ENCODE measurements at places on chromosomes 16 and 17. TPM values are rescaled to one million over a fixed set of nuclear protein-coding genes. Genes with fewer than 3 reads are reported as not detected.

- DNase-seq: peak; percentile 77
Observed at GRCh38 chr17:49227436-49228261, 2.9 kb downstream of the PHOSPHO1 start.

MPV17L gene
- total RNA-seq: 13.9 TPM

DNA sequence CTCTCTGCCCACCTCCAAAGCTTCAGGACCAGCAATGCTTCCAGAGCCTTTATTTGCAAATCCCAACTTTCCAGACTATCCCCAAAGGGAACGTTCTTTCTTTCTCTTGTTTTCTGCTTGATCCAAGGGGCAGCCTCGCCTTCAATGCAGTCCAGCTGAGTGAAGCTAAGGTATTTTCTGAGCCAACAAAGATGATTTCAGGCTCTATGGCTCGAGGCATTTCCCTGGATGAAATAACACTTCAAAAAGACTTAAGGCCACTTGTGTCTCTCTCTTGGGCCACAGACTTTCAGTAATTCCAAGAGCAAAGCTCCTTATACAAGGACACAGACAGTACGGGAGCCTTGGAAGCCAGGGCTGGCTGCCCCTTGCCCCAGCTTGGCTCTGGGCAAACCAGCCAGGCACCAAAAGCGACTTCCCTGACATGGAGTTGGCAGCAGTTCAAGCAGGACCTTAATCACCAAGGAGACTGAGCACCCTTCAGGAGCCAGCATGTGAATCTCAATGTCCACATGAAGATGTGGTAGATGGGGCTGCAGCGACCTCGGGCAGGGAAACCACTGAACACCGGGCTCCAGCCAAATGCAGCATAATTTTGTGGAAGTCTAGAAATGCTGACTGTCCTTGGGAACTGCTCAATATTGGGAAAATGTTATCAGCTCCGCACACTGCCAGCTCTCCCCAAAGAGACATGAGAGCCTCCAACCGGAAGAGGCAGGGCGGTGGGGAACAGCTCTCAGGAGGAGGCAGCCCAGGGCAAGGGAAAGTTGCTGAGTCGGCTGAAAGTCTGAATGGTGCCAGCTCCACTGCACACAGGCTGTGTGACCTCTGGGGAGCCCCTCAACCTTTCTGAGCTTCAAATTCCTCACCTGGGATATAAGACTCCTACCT, 39.0 kb downstream of the TK2 start:
- no peak for DNase-seq

- no peak for DNase-seq
Observed at GRCh38 chr17:16930571-16931317, 41.2 kb downstream of the TNFRSF13B start.

- DNase-seq: peak; percentile 36
Observed at GRCh38 chr16:58197314-58198012, 443 bp downstream of the CSNK2A2 start.

DNA sequence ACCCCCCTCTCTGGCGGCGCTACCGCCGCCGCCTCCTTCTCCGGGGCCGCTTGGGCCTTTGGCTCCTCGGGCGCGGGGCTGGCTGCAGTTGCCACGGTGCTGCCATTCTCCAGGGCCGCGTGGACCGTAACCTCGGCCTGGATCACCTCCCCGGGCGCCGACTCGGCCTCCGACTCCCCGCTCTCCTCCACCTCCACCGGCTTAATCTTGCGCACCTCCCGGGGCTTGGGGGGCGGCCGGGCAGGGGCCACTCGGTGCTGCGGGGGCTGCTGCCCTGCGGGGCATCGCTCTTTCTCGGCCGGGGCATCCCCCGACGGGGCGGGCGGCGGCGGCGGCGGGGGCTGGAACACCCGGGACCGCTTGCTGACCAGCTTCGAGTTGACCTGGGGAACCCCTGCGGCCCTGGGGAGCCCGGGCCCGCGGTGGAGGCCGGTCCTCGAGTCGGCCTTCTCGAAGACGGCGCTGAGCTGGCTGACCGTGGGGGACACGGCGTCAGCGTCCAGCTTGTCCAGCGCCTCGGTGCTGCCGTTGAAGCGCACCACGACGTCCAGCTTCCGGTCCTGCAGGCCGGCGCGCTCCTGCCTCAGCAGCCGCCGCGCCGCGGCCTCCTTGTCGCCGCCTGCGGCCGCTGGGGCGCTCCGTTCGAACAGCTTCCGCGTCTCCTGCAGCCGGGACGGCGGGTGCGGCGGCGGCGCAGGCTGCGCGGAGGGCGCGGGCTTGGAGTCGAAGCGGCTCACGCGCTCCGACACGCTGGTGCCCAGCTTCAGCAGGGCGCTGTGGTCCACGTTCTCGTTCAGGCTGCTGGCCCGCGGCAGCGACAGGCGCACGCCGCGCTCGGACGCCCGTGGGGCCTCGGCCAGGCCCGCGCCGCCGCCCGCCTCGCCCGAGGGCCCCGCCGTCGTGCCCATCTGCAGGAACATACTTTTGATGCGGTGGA, 792 bp downstream of the PPP1R9B start:
- DNase-seq: no peak

DNA sequence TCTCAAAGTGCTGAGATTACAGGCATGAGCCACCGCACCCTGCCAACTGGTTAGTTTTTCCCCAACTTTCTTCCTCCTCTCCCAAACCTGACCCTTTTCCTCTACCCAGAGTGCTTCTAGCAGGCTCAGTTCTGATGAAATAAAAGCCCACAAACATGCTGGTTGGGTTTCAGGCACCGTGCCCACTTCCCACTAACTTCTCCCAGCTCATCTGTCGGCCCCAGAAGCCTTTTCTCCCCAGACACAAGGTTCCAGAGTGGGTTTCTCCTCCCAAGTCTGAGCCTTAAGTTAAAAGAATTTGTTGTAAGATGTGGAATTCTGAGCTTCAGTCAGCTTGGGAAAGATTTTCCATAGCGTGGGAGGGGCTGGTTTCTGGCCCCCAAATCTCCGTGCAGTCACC, 11.5 kb upstream of the SCN4A start:
- DNase-seq: no peak

DNA sequence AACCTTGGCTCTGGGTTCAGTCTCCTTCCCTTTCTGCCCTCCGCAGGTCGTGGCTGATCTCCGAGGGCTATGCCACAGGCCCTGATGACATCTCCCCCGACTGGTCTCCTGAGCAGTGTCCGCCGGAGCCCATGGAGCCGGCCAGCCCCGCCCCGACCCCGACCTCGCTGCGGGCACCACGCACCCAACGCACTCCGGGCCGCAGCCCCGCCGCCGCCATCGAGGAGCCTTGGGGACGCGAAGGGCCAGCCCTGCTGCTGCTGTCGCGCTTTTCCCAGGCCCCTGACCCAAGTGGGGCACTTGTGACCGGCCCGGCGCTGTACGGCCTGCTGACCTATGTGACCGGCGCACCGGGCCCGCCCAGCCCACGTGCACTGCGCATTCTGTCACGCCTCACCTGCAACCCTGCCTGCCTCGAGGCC, 5.1 kb downstream of the ARMC5 start:
- no peak for DNase-seq

- DNase-seq: no peak
Observed at GRCh38 chr17:44602390-44602789, 45.1 kb downstream of the FZD2 start.

DNA sequence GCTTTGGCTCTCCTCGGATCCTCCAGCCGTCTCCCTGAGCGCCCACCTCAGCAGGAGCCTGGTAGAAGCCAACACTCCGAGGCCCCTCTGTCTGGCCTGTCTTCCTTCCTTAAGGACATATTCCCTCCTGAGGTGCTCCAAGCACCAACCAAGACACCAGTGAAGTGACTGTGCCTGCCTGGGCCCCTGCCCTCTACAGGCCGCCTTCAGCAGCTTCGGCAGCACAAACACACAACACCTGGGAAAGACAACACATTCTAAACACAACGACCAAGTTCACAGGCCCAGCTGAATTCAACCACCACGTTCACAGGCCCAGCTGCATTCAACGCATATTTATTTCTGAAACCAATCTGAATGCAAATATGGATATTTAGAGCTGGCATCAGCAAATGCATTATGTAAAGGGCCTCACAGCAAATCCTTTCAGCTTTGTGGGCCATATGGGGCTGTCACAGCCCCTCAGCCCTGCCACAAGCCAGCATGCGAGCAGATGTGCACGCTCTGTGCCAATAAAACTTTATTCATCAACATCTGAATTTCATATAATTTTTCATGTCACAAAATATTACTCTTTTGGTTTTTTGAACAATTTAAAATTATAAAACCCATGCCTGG, 12.2 kb downstream of the GALNS start:
- peak; percentile 38 for DNase-seq

- no peak for DNase-seq
Observed at GRCh38 chr16:89704281-89704680, 2.8 kb upstream of the SPATA2L start.

- no peak for DNase-seq
Observed at GRCh38 chr17:66468241-66469087, 166.1 kb downstream of the PRKCA start.

MMD gene
- 293 TPM for total RNA-seq

DNA sequence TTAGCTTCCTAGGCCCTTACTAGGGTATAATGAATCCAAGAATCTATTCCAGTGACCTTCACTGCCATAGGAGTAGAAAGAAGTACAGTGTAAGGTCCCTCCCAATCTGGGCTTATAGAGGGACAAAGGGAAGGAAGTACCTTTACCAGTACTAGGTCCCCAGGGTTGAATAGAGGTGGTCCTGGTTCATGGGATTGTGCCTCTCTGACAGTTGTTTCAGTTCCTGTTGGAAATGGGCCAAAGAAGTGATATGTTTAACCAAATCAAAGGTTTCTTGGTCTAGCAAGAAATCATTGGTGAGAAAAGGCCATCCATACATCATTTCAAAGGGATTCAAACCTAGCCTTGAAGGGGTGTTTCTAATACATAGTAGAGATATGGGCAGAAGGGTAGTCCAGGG, 16.0 kb upstream of the ZNHIT3 start:
- DNase-seq: no peak

ASB16 gene
- not detected for total RNA-seq

SULT1A3 gene
- total RNA-seq: 5.3 TPM

- no peak for DNase-seq
Observed at GRCh38 chr16:89658221-89658879, 714 bp downstream of the SPATA33 start.

GRCh38 chr17:72730077-72730476, 362.4 kb downstream of the SLC39A11 start:
- DNase-seq: no peak

GRCh38 chr17:40490289-40490853, 11.1 kb downstream of the TNS4 start:
- DNase-seq: peak; percentile 62

- DNase-seq: no peak
Observed at GRCh38 chr17:65398040-65398787, 163.2 kb downstream of the AXIN2 start.

DNA sequence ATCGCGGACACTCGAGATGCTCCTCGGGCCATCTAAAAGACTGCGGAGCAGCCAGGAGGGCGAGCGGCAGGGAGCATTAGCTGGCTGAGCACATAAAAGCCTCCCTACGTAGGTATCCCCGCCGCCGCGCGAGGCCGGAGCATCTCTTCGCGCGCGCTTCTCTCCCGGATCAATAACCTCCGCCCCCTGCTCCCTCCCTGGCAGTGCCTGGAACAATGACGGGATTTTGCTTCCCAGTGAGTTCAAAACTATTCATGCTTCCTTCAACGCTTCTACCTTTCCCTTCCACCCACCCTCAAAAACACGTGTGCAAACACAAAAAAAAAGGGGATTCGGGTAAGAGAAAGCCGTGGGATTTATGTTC, 984 bp downstream of the CENPV start:
- peak; percentile 56 for DNase-seq

DNA sequence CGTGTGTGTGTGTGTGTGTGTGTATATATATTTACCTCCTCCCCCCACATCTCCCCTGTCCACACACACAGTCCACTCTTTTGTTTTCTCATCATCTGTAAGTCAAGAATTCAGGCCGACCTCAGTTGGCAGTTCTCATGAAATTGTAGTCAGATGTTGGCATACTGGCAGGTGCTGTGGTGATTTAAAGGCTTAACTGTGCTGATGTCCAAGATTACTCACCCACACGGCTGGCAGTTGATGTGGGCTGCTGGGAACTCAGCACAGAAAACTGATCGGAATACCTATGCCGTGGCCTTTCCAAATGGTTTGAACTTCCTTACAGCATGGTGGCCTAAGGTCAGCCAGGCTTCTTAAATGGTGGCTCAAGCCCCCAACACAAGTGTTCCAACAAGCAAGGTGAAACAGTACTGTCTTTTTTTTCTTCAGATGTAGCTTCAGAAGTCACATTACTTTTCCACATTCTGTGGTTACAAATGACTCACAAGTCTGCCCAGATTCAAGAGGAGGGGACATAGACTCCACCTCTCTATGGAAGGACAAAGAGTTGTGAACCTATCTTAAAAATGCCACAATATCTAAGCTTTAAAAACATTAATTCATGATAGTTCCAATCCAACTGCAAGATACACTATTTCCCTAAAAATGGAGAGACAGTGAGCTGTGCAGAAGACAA, 198.5 kb upstream of the HS3ST4 start:
- no peak for DNase-seq

DNA sequence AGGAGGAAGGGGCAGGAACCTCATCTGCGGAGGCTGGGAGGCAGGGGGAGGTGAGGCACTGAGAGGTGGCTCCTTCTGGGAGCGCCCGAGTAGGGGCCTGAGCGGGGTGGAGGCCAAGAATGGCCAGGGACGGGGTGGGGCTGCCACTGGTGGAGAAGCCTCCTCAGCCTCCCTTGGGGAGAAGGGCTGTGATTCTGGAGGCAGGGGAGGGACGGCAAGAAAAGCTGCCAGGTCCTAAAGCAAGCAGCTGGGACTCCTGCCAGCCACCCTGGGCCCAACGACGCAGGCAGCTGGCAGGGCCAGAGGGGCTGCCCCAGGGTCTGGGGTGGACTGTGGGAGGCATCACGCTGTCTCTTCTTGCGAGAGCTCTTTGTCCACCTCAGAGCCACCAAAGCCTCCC, 12.7 kb upstream of the MLKL start:
- DNase-seq: no peak

CDC6 gene
- total RNA-seq: 2.4 TPM

- no peak for DNase-seq
Observed at GRCh38 chr17:60173304-60173819, 23.6 kb downstream of the CA4 start.

DNA sequence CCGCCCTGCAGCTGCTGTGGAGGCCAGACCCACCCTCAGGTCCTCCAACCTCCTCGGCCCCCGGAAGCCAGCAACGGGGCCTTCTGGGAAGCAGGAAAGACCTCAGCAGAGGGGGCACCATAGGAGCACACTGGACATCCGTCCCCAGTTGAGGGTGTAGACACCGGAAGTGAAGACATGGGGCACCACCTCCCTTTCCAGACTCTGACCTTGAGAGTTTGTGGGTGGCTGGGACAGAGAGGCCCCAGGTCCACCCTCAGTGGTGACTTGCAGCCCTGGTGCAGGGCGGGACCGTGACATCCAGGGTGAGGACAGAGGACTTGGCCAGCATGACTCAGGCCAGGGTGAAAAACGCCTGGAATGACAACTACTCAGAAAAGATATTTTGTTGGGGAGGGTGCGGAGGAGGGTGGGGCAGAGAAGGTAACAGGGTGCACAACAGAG, 19.9 kb downstream of the CEP295NL start:
- peak; percentile 73 for DNase-seq

CCL13 gene
- 1.2 TPM for total RNA-seq

ADGRG3 gene
- total RNA-seq: not detected

DNA sequence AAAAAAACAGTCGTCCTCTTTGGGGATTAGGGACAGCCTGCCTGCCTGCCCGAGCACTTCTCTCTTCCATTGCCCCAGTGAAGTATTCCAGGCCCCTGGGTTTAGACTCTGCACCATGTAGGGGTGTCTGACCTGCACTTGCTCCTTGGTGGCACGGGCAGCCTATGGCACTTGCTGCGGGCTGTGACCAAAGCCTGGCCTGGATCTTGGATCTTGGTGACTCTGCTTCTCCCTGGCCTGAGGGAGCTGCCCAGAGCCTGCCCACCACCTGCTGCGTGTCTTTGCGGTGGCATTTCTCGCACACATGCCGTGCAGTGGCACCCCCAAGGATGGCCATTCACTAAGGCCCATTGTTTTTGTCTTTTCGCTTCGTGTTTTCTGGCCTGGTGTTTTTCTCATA, 6.1 kb upstream of the STH start:
- DNase-seq: no peak
